ENCODE measurements at places on chromosomes 12 and 14.

- DNase-seq: no peak
Observed at GRCh38 chr12:89245090-89245489, 107.2 kb downstream of the DUSP6 start.

- no peak for DNase-seq
Observed at GRCh38 chr12:124571556-124571955, 4.1 kb upstream of the NCOR2 start.

- DNase-seq: no peak
Observed at GRCh38 chr12:94244165-94245133, 96.1 kb downstream of the PLXNC1 start.

- no peak for DNase-seq
Observed at GRCh38 chr12:3380200-3381043, 110.6 kb upstream of the PRMT8 start.

DNA sequence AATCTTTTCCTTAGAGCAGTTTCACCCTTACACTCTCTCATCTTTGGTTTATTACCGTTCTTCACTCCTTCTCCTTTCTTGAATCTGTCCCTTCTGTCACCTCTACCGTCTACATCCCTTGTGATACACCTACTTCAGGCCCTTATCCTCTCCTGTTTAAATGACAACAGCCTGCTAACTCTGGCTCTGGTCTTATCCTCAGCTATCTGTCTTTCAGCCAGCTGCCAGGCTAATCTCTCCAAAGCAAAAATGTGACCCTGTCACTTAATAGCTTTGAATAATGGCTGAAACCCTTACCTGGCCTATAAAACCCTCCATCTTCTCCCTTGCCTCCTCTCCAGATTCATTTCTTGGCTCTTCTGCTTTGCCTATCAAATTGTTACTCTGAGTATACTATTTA is 32.3 kb downstream of the BEST3 start:
- no peak for DNase-seq

GRCh38 chr12:45980540-45980939 is 9.8 kb downstream of the SCAF11 start:
- no peak for DNase-seq
